ENCODE measurements at places on chromosomes 1 and 21.

- DNase-seq: no peak
Observed at GRCh38 chr1:230125640-230126528, 58.8 kb downstream of the GALNT2 start.

DNA sequence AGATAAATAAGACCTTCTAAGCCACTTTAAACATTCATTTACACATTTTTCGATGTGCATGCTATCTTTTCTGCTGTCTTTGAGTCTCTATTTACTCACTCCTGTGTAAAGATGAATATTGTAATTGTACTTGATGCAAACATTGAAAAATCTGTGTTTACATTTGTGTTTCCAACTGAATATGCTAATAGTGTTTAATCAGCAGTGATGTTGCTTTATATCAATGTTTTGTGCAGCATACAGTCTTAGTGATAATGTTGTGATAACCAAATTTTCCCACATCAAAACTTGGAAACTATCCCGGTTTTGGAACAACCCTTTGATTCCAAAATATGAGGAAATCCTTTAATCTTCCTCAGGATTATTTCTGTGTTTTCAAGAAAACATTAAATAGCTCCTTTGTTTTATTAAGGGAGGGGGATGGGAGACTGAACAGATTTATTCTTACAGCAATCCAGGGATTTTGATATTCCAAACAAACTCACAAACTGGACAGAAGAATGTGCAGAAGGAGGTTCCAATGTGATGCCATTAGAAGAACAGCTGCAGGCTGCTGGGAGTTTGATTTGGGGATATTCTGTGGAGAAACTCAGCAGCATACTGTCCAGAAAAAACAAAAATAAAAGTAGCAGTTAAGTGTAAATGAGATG, 248.0 kb downstream of the S1PR1 start:
- no peak for DNase-seq

GRCh38 chr21:37530901-37531351, 164.4 kb downstream of the DYRK1A start:
- DNase-seq: no peak

DNA sequence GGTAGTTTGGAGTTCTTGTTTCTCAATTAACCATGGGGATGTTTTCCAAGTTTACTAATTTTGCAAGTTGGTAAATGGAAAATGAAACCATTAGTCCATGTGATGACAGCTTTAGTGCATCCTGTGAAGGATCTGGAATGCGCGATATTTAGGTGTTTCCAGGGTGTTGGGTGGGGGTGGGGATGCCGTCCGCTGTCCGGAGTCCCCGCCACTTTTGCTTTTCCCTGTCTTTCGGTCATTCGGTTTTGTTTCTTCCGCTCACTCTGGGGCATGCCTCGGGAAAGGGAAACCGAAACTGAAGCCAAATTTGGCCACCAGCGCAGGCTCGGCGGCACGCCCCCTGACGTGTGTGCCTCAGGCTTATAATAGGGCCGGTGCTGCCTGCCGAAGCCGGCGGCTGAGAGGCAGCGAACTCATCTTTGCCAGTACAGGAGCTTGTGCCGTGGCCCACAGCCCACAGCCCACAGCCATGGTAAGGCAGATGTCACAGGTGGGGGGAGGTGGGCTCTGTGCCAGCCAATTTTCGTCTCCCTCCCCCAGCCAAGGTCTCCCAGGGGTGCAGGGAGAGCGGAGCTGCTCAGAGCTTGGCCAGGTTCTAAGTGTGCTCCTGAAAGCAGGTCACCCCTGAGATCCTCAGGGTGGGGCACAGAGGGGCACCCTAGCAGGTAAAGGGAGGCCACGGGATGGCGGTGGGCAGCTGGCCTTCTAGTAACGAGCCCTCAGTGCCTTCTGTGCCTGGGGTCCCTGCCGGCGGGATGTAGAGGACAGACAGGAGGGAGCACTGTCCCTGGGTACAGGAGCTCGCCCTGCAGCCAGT, at the start of gene ISG15:
TSS of gene ISG15 (plus strand) at position 393 of the 817 bp plus-strand sequence. CDS start at position 470, 77 bp downstream.
- DNase-seq: peak; percentile 78

- no peak for DNase-seq
Observed at GRCh38 chr1:94989911-94990473, 63.1 kb upstream of the CNN3 start.

GRCh38 chr1:58848818-58849411, 65.1 kb upstream of the JUN start:
- no peak for DNase-seq
